Non-pigmented ciliary epithelial cell (primary cell): ENCODE measurements at places on chromosomes 4 and X.
A peak's percentile ranks its signal among the peaks of the same experiment; 100 is the strongest.

DNA sequence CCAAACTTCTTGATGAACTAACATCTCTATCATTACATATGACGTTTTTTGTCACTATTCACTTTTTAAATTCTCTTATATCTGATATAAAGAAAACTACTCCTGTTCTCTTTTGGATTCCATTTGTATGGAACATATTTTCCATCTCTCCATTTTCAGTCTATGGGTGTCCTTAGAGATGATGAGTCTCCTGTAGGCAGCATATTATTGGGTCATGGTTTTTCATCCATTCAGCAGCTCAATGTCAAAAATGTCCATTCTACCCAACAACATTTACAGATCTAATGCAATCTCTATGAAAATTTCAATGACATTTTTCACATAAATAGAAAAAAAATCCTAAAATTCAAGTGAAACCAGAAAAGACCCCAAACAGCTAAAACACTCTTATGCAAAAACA lies 60.3 kb downstream of the BRWD3 start:
- no peak for DNase-seq

DNA sequence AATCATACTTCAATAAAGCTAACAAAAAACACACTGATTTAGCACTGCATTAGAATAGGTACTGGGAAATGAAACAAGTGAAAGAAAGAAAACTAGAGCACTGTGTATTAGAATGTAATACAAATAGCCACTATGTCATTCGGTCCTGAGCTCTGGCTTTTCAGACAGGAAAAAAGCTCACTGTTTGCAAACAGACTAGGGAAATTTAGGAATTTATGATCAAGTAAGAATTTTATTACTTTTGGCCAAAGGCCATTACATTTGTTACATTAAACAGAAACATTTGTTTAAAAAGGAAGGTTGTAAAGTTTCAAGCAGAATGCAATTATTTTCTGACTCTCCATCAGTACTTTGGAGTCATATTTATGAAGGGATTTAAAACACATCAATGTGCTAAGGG lies 68.7 kb downstream of the KLHL8 start:
- DNase-seq: no peak

DNA sequence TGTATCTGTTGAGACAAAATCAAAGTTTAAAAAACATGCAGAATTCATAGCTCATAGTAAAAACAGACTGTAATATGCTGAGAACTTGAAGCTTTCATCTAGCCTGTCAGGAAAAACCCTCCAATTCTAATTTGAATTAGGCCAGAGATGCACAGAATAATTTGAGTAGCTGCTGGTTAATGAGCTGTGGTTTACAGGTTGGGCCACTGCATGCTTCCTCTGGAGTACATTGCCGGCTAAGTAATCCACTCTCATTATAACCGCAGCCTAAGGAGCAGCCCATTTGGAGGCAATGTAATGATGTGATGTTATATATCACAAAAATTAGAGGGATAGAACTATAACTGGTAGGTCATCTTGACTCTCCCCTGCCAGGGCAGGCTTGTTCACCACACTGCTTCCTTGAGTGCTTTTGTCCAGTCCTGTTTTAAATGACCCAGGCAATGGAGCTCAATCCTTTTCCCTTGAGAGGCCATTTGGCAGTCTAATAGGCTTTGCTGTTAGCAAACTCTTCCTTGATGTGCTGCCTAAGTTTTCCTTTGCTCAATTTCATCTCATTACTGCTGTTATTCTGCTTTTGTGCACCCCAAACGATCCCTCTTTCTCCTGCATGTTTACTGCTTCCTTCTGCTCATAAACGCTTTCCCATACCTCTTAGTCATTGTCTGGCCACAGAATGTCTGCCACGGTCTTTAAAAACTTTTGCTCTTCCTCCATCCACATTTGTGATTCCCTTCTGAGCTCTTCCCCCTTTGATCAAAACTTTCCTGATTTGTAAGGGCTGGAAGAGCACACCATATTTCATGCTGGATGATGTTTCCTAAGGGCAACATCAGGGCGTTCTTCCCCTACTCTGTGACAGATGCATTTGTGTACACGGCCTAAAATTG lies 230.9 kb downstream of the C4orf33 start:
- no peak for DNase-seq

- DNase-seq: no peak
Observed at GRCh38 chr4:11720292-11720691, 291.6 kb upstream of the HS3ST1 start.

- DNase-seq: no peak
Observed at GRCh38 chrX:122154019-122154418, 1030.1 kb upstream of the GRIA3 start.

DNA sequence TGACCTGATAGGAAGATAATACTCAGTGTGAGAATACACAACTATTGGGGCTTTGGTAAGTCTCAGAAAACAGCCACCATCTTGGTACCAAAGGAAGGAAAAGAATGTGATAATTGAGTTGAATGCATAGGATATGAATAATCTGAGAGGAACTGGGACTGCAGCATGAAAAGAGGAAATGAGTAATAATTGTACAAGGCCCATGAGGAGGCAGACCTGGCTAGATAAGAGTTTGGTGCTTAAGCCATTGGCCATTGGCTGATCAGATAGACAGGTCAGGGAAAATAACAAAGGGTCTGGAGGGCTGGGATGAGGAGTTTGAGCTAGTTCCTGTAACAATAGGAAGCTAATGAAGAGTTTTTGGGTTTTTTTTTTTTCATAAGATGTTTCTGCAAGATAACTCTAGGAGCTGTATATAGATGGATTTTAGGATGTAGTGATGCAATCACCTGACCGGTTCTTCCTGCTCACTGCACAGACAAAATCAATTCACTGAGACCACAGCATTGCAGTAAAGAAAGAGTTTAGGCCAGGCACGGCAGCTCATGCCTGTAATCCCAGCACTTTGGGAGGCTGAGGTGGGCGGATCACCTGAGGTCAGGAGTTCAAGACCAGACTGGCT lies 5.3 kb upstream of the TRMT2B start:
- DNase-seq: peak; percentile 32

- DNase-seq: no peak
Observed at GRCh38 chrX:79604364-79604763, 237.2 kb upstream of the ITM2A start.

GRCh38 chr4:22488106-22488505 lies 27.8 kb downstream of the ADGRA3 start:
- no peak for DNase-seq

DNA sequence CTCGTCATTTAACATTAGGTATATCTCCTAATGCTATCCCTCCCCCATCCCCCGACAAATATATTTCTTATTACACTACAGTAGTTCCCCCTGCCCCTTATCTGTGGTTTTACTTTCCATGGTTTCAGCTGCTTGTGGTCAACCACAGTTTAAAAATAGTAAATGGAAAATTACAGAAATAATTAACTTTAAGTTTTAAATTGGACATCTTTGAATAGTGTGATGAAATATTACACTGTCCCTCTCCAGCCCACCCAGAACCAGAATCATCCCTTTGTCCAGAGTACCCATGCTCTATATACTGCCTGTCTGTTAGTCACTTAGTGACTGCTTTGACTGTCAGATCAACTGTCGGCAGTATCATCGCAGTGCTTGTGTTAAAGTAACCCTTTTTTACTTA lies 47.4 kb upstream of the VEGFC start:
- no peak for DNase-seq

GRCh38 chrX:45749375-45749774 lies 548.7 kb upstream of the DIPK2B start:
- no peak for DNase-seq

DNA sequence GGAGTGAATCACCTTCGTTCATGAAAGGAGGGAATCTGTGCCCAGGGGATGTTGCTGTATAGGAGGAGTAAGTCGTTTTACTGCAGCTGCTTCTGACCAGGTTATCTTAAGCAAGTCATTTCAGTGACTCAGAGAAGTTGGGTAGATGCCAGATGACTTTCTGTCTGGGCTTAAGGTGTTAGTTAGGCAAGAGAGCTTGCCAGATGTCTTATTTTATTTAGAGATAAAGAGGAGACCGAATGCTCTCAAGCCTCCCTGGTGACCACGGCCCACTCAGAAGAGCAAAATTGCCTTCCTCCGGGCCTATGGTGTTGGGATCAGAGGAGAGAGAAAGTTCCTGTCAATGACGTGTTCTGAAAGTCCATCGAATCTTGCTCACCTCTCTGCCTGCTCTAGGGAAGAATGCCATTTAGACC lies 16.3 kb upstream of the ZNF827 start:
- peak; percentile 94 for DNase-seq

DNA sequence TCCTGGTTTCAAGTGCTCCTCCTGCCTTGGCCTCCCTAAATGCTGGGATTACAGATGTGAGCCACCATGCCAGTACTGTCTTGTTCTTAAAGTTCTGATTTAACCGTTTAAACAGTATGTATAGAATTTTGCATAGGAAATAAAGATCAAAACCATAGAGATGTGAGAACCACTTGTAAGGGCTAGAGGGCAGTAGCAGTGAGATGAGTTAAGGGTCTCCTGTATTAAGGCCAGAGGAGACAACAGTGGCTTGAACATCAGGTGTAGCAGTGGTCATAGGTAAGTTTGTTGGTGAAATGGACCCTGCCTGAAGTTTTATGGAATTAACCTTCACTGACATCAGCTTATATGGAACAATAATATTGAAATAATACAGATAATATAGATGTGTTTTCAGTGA lies 155.7 kb downstream of the SLC4A4 start:
- DNase-seq: no peak

DNA sequence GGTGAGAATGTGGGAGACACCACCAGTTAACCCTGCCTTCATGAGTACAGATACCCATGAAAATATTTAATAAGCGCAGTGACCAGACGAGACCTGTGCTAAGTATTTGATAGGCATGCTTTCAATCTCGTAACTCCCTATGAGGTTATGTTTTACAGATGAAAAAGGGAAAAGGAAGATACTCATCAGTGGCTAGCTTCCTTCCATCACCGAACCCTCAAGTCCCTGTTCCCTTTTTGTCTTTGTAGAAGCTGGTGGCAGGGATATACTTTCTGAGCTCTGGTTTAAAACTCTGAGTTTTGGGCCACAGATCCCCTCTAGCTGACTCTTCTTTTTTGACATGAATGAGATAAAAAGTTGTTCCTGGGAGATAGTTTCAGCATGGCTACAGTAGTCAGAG lies 26.3 kb downstream of the AFF1 start:
- DNase-seq: no peak

DNA sequence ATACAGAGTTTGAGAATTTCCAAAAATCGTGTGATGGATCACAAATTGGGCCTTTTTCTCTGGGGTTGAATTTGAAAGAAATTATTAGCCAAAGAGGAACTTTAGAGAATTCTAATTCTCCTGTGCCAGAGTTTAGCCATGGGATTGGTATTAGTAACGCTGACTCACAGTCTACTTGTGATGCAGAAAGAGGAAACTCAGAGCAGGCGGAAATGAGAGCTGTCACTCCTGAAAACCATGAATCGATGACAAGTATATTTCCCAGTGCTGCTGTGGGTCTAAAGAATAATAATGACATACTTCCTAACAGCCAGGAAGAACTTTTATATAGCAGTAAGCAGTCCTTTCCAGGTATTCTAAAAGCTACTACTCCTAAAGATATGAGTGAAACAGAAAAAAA lies 64.9 kb downstream of the N4BP2 start:
- peak; percentile 32 for DNase-seq

DNA sequence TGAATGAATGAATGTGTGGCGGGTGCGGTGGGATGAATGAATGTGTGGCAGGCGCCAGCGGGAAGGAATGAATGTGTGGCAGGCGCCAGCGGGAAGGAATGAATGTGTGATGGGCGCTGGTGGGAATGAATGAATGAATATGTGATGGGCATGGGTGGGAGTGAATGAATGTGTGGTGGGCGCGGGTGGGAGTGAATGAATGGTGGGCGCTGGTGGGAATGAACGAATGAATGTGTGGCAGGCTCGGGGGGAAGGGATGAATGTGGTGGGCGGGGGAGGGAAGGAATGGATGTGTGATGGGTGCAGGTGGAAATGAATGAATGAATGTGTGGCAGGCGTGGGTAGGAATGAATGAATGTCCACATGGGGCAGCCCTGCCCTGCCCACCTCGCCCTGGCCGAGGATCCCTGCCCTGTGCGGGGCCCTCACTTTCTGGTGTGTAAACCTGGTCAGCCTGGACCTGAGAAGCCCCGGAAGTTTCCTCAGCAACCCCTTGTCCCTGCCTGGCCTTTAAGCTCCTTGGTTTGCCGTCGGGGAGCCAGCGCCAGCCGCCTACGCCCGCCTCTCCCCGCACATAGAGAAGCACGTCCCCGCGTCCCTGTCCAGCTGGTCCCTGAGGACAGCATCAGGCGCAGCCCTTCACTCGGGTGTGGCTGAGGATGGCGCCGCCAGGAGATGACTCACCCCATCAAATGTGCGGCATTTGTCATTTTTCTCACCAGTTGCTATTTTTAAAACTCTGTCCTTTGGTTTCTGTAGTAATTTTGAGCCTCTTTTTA lies 112.8 kb upstream of the LRPAP1 start:
- no peak for DNase-seq

DNA sequence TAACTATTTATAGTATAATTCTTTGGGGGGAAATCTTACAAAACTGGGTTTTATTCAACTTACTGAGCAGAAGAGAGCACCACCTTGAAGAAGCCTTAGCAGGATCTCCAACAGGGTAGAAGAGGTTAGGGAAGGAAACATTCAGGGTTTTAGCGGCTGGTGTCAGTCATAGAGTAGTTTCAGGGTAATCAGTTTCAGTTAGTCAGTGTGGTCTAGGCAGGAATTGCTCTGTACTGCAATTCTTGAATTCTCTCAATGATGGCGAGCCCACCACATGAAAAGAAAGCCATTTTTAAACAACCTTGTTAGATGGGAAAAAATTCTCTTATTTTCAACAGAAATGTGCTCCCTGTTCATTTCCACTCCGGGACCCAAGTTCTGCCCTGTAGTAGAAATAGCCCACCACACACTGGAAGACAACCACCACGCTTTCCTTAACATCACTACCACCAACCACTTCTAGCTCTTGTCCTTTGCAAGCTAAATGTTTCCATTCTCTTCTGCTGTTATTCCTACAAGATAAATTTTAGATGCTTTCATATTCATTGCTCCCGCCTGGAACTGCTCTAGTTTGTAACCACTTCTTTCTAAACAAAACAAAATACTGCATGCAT lies 25.9 kb downstream of the COL25A1 start:
- no peak for DNase-seq

DNA sequence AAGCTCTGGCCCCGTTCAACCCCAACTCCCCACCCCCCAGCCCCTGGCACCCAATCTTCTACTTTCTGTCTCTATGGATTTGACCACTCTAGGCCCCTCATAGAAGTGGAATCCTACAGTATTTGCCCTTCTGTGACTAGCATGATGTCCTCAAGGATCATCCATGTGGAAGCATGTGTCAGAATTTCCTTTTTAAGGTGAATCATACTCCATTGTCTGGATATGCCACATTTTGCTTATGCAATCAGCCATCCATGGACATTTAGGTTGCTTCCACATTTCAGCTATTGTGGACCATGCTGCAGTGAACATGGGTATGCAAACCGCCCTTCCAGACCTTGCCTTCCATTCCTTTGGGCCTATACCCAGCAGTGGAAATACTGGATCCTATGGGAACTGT lies 15.5 kb downstream of the CCNQ start:
- DNase-seq: no peak

GRCh38 chr4:120857312-120857711 lies 65.2 kb downstream of the PRDM5 start:
- no peak for DNase-seq
